ENCODE measurements at places on chromosomes 11 and 22. TPM values are rescaled to one million over a fixed set of nuclear protein-coding genes. Genes with fewer than 3 reads are reported as not detected.

NRIP3 gene
- total RNA-seq = 3.4 TPM

PTH gene
- not detected for total RNA-seq

TRIM49D1 gene
- total RNA-seq = not detected

OR2AG2 gene
- total RNA-seq = not detected
